ENCODE measurements at places on chromosomes 4 and X.

GRCh38 chr4:110503270-110504083, 27.5 kb downstream of the ENPEP start:
- no peak for DNase-seq

DNA sequence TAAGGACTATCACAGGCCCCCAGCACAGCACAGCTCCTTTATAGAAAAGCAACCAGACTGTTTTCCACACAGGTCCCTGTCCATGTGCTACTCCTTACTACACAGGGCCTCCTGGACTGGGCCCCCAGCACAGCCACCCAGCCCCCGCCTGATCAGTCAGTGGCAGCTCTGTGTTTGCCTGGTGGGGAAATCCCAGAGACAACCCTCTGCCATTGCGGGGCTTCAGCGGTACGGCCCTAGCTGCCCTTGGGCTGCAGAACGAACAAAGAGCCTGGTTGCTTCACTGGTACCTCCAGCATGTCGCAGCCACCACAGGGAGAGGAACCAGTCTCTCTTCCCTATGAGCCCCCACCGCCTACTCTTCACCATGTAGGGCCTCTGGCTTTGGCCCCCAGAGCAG, 30.7 kb downstream of the CBR4 start:
- DNase-seq: no peak

GRCh38 chrX:22397566-22397965, 124.9 kb downstream of the CBLL2 start:
- no peak for DNase-seq

DNA sequence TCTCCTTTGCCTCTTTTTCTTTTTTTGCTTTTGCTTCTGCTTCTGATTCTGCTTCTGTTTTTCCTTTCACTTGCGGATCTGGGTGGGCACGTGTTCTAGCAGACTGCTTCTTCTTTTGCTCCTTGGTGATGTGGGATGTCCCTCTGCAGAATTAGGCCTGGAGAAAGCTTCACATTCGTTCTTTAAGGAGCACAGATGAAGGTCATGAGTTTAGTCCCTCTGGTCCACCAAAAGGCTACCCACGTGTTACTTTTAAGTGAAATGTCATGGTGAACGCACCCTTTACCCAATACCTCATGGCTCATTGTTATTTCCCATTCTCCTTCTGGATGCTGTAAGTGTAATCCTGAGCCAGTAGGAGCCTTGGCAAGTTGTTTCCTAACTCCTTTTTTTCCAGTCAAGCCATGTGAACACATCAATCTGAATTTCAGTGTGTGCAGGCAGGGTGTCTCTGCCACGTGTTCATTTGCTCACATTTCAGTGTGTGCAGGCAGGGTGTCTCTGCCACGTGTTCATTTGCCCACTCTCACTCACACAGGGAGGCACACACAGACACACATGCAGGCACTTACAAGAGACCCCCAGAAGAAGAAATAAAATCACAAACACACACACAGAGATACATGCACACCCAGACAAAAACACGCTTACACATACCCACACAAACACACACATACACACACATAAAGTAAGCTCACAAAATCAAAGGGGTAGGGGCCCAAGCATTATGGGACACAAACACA, 36.9 kb downstream of the NBDY start:
- DNase-seq: no peak

- DNase-seq: no peak
These were observed 95.2 kb upstream of the RPS6KA3 start for GRCh38 chrX:20361890-20362262.

DNA sequence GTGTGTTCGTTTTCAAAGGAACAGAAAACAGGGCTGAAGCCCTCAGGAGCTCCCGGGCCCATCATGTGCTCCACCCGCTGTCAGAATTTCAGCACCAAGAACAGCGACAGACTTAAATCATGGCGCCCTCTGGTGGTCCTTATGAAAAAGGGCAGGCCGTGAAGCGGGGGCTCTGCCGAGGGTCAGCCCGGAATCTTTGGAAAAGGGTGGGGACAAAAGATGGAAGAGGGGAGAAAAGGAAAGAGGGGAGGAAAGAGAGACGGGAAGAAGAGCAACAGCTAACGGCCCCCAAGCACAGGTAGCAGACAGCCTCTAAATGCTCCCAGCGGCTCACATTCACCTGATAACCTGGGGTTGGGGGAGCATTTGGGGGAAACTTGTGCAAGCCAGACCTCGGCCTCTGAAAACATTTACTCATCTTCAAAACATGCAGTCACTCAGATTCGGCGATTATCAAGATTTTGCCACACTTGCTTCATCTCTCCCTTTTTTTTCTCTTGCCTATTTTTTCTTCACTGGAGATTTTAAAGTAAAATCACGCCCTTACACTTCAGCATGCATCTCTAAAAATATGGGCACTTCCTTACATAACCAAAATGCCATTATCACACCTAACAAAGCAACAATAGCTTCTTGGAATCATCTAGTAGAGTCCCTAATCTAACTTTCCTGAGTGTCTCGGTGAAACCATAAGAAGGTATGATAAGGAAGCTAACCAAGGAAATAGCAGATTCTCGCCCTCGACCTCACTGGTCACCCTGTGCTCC, 28.1 kb upstream of the MAN2B2 start:
- DNase-seq: no peak

GRCh38 chrX:71922686-71923085, 12.0 kb downstream of the NHSL2 start:
- no peak for DNase-seq

GRCh38 chr4:130266814-130267213, 1170.9 kb downstream of the C4orf33 start:
- DNase-seq: no peak

DNA sequence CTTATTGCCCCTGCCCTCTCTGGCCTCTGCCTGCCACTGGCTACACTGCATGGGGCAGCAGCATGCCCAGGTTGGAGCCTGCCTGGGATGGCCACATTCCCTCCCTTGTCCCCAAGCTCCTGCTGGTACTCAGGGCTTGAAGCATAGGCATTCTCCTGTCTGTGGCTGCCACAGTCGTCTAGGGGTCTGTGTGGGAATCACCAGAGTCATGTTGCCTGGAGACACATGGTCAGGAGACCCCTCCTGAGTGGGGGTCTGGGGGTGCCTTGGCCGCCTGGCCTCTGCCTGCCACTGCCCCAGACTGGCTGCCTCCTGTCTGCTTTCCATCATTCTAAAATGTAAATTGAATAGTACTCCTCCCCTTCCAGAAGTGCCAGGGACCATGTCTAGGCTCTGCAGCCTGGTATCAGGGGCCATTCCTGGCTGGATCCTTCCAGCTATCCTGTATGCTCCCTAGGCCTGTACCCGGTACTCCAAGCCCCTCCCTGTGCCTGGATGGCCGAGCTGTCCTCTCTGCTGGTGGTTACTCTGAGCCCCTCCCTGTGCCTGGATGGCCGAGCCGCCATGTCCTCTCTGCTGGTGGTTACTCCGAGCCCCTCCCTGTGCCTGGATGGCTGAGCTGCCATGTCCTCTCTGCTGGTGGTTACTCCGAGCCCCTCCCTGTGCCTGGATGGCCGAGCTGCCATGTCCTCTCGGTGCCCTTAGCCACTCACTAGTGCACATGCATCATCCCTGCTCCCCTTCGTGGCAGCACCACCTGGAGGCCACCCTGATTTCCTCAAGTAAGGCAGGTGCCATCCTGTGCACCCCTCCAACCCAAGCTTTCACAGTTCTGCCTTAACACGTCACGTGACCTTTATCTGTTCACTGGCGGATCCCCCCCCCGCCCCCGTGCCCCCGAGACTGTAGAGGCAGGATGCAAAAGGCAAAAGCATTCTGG, 5.5 kb upstream of the NKX1-1 start:
- no peak for DNase-seq

DNA sequence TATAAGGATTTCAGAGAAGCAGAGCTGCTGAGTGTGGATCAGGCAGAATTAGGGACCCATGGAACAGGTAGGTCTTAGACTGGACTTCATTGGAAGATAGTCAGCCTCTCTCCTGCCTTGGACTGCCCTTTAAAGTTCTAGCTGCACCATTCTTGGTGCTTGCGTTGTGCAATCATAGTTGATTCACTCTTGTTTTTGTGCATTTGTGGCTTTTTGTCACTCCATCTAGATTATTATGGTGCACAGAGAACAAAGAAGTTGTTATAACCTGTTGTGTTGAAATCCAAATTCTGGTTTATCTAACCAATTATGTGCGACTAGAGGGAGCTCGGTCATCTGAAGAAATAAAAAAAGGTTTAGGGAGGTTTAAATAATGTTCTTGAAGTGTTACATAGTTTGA, 59.3 kb downstream of the JADE1 start:
- no peak for DNase-seq

DNA sequence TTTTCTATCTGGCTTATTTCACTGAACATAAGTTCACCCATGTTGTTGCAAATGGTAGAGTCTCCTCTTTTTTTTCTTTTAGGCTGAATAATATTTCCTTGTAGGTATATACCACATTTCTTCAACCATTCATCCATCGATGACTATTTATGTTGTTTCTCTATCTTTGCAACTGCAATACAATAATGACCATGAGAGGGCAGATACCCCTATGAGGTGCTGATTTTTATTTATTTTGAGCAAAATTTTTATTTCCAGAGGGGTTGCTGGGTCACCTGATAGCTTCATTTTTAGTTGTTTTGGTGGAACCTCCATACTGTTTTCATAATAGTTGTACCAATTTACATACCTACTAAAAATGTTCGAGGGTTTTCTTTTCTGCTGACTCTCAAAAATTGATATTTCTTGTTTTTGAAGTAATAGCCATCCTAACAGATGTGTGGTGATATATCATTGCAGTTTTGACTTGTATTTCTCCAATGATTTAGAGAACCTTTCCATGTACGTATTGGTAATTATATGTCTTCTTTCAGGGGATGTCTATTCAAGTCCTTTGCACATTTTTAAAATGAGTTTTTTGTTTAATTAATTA, 1697.0 kb downstream of the PCDH7 start:
- DNase-seq: no peak

DNA sequence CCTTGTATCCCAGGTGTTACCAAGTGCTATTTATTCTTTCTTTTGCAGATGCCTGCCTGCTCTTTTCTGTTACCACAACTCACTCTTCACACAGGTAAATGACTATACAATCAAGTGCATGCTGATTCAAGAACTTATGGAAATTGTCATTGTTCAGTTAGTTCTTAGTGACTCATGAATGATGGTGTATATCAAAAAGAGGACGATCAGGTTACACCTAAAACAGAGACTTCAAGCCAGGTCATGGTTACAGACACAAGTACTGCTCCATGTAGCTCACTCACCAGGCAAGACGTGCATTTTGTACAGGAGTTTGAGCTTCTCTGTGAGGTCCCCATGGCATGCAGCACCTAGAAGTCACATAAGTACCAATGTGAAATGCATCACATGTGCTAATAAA, 59.3 kb upstream of the UCP1 start:
- no peak for DNase-seq

- no peak for DNase-seq
These were observed 156.9 kb downstream of the SLIT2 start for GRCh38 chr4:20408611-20409010.

- DNase-seq: no peak
These were observed 435.8 kb downstream of the SPRY1 start for GRCh38 chr4:123832173-123833026.

DNA sequence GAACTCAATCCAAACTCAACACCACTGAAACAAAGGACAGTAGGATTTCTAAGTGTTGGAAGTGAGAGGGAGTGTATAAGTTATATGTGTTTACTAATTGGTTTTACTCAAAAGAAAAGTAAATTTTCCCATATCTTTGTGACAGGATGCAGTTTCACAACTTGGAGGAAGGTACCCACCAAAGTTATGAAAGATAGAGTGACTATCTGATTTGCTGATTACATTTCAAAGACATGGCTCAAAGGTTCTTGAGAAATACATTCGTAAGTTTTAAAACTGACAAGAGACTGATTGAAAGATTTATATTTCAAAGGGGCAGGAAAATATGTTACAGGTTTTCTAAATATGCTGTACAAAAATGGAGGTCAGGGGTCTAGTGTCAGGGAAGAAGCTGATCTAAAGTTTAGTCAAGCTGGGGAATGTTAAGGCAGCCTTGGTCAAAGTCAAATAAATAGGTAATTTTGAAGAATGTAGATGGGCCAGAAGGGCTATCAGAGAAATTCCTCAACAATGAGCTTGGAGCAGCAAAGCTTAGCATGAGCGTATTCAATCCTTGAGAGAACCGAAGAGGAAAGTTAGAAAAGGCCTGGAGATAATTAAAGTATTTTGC, 9.7 kb upstream of the COMMD8 start:
- no peak for DNase-seq

GRCh38 chr4:34245276-34245675, 1999.0 kb downstream of the ARAP2 start:
- DNase-seq: no peak

DNA sequence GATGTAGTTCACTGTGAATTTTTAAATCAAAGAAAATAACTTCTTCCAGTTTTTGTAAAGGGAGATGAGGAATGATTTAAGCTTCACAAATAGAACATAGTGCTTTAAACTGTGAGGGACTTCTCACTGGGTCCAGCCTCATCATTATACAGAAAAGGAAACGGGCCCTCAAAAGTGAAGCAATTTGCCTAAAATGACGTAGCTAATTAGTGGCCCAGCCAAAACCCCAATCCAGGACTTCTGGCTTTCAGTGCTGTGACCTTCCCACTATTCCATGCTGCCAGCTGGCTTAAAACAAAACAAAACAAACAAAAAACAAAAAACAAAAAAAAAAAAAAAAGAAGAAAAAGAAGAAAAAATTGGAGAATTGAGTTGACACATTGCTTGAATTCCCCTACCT, 45.0 kb upstream of the STOX2 start:
- DNase-seq: no peak

- no peak for DNase-seq
These were observed 521.5 kb downstream of the GRID2 start for GRCh38 chr4:92825256-92825655.

DNA sequence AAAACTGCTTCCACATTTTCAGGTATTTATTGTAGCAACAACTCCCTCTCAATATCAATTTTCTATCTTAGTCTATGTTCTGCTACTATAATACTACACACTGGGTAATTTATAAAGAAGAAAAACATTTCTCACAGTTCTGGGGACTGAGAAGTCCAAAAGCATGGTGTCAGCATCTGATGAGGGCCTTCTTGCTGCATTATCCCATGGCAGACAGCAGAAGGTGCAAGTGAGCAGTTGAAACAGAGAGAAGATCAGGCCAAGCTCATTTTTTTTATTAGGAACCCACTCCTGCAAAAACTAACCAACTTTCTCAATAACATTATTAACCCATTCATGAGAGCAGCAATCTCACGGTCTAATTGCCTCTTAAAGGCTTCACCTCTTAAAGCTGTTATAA, 376.0 kb downstream of the RAB28 start:
- DNase-seq: no peak
